ENCODE measurements at places on chromosomes 13 and 19. TPM values are rescaled to one million over a fixed set of nuclear protein-coding genes. Genes with fewer than 3 reads are reported as not detected.

Gene FXYD3
- total RNA-seq = 235 TPM

Gene TNNI3
- total RNA-seq = 1.4 TPM

- no peak overlapping the region for H3K27ac ChIP-seq
- no peaks in the 10 kb centered on the region for H3K4me1 ChIP-seq
- no peak overlapping the region for H3K4me3 ChIP-seq
- no peaks in the 10 kb centered on the region for H3K36me3 ChIP-seq
- DNase-seq = no peak
- H3K27me3 ChIP-seq = peaks cover 2% of the 10 kb centered on the region
These were observed 280.0 kb downstream of the LHFPL6 start for GRCh38 chr13:39322836-39323585.

DNA sequence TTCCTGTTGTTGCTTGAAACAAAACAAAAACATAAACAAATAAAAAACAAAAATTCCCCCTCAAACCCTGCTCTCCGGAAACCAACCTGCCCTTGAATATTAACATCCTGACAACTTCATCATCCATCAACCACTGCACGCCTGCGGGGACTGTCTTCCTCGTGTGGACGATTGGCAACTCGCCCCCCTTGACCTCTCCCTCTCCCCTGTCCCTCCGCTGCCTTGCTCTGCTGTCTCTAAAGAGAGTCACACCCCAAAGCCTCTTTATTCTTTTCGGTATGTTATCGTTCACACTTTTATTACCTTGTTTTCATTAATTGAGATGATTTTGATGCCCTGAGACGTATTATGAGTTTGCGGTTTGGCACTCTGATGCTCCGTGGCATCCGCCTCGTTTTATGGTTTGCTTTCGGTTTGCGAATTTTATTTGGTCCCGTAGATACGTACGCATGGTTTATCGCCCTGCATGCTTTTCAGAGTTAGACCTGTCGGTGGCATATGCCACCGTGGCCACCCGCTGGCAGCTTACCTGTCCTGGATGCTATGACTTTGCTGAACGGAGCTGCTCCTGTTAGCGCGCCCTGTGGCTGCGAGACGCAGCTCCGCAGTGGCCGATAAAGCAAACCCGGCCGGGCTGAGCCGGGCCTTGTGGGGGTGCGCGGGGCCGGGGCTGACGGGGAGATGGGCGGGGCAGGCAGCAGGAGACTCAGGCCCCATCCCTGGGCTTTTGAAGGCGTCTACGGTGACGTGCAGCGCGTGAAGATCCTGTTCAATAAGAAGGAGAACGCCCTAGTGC, 10.6 kb downstream of the PTBP1 start:
- no peaks in the 10 kb centered on the region for H3K27me3 ChIP-seq
- H3K36me3 ChIP-seq = peaks cover 5% of the 10 kb centered on the region
- no peak for DNase-seq

DNA sequence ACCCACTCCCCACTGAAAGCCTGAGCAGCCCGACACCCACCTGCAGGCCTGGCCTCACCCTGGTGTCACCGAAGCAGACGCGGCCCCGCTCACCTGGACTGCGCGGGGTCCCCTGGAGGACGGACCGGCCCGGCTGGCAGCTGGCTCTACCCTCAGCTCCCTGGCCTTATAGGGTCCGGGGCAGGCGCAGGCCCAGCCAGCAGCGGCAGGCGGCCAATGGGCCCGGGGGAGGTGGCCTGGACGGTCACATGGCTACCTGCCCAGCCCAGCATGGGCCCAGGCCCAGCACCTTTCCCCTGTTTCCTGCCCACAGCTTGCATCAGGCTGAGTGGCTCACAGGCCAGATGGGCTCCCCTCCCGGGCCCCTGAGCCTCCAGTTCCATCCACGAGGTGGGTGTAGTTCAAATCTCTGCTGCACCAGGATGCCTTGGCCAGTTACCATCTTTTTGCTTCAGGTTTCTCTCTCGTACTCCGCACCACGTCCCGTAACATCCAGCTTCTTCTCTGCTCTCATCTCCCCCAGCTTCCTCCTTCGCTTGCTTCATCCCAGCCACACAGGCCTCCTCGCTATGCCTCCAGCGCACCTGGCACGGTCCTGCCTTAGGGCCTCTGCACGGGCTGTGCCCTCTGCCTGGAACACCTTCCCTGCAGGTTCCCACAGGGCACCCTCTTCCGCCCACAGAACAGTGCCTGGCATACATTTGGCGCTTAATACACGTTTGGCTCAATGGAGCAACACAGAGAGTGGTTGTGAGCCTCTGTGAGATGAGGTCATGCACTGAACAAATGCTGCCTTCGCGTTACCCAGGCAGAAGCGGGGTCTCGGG, at the start of gene PLIN4:
Gene PLIN4 (minus strand): TSS at position 142 of the 827 bp plus-strand sequence. CDS start 214 bp downstream, outside the sequence.
- no peak within 1 kb of the TSS for H3K27ac ChIP-seq
- no peaks in the 10 kb centered on the region for H3K36me3 ChIP-seq
- H3K4me3 ChIP-seq = no peak within 1 kb of the TSS
- no peaks in the 10 kb centered on the region for H3K4me1 ChIP-seq
- no peaks in the 10 kb centered on the region for H3K27me3 ChIP-seq
- no peak for DNase-seq

GRCh38 chr13:110206185-110206584, 100.8 kb downstream of the COL4A1 start:
- H3K27me3 ChIP-seq = no peaks in the 10 kb centered on the region
- H3K36me3 ChIP-seq = no peaks in the 10 kb centered on the region
- H3K27ac ChIP-seq = peak overlapping the region; percentile 76
- no peak overlapping the region for H3K4me3 ChIP-seq

Gene SPTBN4
- total RNA-seq = 0.67 TPM

Gene AKT2
- 106 TPM for total RNA-seq

Gene TMEM59L
- 0.40 TPM for total RNA-seq

Gene KCTD4
- total RNA-seq = 0.23 TPM

DNA sequence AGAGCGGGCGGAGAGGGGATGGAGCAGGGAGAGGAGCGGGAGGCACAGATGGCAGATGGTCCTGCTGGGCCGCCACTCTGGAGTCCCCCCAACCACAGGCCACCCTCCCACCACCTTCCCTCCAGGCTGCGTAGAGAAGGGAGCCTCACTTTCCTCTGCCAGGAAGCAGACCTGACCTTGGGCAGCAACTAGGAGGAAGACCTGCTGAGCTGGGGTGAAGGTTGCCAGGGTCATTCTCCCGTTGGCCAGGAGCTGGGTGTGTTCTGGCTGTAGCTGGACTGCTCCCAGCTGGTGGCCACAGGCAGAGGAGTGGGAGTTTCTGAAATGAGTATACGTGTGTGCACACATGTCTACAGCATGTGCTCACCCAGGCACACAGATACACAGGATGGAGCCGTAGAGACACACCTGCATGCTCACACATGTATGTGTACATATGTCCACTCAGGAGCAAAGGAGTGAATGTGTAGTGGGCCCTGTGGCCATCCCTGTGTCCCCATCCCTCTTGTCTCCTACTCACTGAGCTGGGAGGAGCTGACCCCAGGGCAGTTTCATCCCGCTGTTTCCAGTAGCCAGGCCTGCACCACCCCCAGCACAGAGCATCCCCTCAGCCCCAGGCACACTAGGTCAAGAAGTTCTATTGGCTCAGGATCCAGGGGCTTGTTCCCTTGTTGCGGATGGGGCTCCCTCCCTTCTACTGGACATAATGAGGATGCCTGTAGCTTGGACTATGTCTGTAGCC, 53.0 kb downstream of the CHST8 start:
- H3K4me1 ChIP-seq = no peaks in the 10 kb centered on the region
- no peak overlapping the region for H3K4me3 ChIP-seq
- no peak overlapping the region for H3K27ac ChIP-seq
- no peaks in the 10 kb centered on the region for H3K36me3 ChIP-seq
- peak; percentile 1 for DNase-seq

DNA sequence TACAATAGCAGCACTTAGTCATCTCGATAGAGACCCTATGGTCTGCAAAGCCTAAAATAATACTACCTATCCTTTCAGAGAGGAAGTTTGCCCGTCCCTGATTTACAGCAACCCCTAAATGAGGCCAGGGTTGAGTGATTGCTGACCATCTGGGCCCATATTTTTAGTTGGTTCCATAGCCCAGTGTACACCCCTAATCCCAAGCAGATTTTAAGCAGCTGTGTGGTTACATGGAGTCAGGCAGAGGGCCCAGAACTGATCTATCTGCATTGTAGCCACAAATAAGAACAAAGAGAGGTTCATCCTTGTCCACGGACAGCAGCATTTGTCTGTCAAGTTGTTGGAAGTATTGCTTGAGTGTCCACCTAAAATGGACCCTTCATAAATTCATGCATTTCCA, 148.2 kb downstream of the DCT start:
- no peaks in the 10 kb centered on the region for H3K36me3 ChIP-seq
- peaks cover 28% of the 10 kb centered on the region for H3K4me1 ChIP-seq
- no peak overlapping the region for H3K27ac ChIP-seq
- H3K4me3 ChIP-seq = no peak overlapping the region
- H3K27me3 ChIP-seq = no peaks in the 10 kb centered on the region
- no peak for DNase-seq

DNA sequence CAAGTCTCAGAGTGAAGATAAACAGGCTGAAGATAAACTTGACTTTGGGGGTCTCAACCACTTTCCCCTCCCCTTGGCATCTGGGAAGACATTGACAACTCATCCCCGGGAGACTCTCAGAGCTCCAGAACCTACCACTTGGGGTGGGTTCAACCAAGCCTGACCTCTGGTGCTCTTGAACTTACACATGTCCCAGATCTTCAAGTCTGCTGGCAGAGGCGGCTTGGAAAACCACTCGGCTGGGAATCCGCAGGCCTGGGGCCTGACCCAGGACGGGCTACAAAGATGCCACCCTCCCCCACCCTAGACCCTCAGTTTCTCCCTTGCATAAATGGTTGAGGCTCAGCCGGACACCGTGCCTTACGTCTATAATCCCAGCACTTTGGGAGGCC, 512 bp downstream of the LRRC8E start:
- DNase-seq = peak; percentile 3
- H3K36me3 ChIP-seq = no peaks in the 10 kb centered on the region
- peaks cover 5% of the 10 kb centered on the region for H3K4me1 ChIP-seq
- H3K4me3 ChIP-seq = peak overlapping the region; percentile 28

Gene DACH1
- 4.3 TPM for total RNA-seq

GRCh38 chr19:17296976-17297375, 6.2 kb downstream of the ABHD8 start:
- H3K36me3 ChIP-seq = no peaks in the 10 kb centered on the region
- no peaks in the 10 kb centered on the region for H3K4me1 ChIP-seq
- DNase-seq = no peak
- no peak overlapping the region for H3K27ac ChIP-seq

GRCh38 chr13:38814331-38814730, 127.5 kb downstream of the FREM2 start:
- H3K4me3 ChIP-seq = no peak overlapping the region
- H3K36me3 ChIP-seq = no peaks in the 10 kb centered on the region
- no peaks in the 10 kb centered on the region for H3K27me3 ChIP-seq
- no peak overlapping the region for H3K27ac ChIP-seq
- H3K4me1 ChIP-seq = no peaks in the 10 kb centered on the region

GRCh38 chr13:113527272-113527958, 36.9 kb upstream of the DCUN1D2 start:
- H3K27me3 ChIP-seq = no peaks in the 10 kb centered on the region
- peaks cover 3% of the 10 kb centered on the region for H3K4me1 ChIP-seq
- H3K27ac ChIP-seq = no peak overlapping the region
- no peaks in the 10 kb centered on the region for H3K36me3 ChIP-seq
- DNase-seq = no peak

Gene HSPB6
- 14.2 TPM for total RNA-seq

GRCh38 chr19:55498246-55498840, 10.1 kb downstream of the SSC5D start:
- DNase-seq = no peak
- no peaks in the 10 kb centered on the region for H3K36me3 ChIP-seq
- no peaks in the 10 kb centered on the region for H3K27me3 ChIP-seq
- no peaks in the 10 kb centered on the region for H3K4me1 ChIP-seq
- no peak overlapping the region for H3K27ac ChIP-seq

- H3K27me3 ChIP-seq = no peaks in the 10 kb centered on the region
- no peak overlapping the region for H3K4me3 ChIP-seq
- DNase-seq = no peak
- H3K36me3 ChIP-seq = no peaks in the 10 kb centered on the region
- no peaks in the 10 kb centered on the region for H3K4me1 ChIP-seq
These were observed 31.3 kb upstream of the FOXO1 start for GRCh38 chr13:40697711-40698110.

GRCh38 chr19:6402837-6403608, 10.1 kb upstream of the GTF2F1 start:
- H3K27ac ChIP-seq = peak overlapping the region; percentile 86
- no peak overlapping the region for H3K4me3 ChIP-seq
- H3K36me3 ChIP-seq = no peaks in the 10 kb centered on the region
- H3K4me1 ChIP-seq = peaks cover 14% of the 10 kb centered on the region

Gene PABPC3
- 0.04 TPM for total RNA-seq

DNA sequence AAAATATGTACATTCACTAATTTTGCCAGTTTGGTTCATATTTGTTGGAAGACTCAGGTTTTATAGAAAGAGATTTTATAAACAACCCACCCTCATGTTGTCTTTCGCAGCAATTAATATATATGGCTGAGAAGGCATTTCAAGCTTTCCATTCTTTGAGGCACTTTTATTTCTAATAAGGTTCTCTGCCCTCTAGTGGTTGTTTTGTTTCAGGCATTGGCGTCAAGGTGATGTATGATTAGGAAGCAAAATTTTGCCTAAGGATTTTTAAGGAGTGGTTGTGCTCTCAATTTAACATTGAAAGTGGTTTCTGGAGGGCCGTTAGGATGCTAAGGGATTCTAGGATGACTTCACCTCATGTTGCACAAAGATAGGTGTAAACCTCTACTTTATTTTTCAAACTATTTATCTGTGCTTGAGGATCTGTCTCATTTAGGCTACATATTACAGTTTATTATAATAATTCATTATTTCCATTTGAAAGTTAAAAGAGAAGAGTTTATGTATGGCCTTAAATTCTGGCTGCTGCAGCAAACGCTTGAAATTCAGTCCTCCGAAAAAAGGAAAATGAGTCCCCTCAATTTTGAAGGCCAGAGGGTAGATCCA, 35.9 kb downstream of the OXGR1 start:
- DNase-seq = peak; percentile 76
- H3K27ac ChIP-seq = no peak overlapping the region
- no peaks in the 10 kb centered on the region for H3K4me1 ChIP-seq
- H3K36me3 ChIP-seq = no peaks in the 10 kb centered on the region
- H3K27me3 ChIP-seq = no peaks in the 10 kb centered on the region

DNA sequence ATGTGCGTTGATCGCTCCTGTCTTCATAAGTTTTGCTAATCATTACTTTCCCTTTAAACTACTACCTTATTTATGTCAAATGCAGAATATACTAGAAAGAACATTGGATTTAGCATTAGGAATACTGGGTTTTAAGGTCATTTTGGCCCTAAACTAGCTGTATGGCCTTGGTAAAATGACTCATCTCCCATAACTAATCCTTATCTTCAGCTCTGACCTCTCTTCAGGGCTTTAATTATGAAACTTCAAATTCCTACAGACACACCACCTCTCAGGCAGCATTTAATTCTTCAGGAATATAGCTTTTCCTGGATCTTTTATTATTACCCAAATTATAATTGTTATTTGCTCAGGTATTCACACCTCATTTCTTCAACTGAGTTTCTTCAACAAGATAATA, 121.2 kb downstream of the STARD13 start:
- H3K4me3 ChIP-seq = no peak overlapping the region
- DNase-seq = no peak
- peaks cover 9% of the 10 kb centered on the region for H3K4me1 ChIP-seq
- H3K27ac ChIP-seq = no peak overlapping the region
